ENCODE measurements at places on chromosomes 1 and 21.

- DNase-seq: peak; percentile 91
These were observed 12.8 kb upstream of the ZSCAN20 start for GRCh38 chr1:33459691-33460090.

DNA sequence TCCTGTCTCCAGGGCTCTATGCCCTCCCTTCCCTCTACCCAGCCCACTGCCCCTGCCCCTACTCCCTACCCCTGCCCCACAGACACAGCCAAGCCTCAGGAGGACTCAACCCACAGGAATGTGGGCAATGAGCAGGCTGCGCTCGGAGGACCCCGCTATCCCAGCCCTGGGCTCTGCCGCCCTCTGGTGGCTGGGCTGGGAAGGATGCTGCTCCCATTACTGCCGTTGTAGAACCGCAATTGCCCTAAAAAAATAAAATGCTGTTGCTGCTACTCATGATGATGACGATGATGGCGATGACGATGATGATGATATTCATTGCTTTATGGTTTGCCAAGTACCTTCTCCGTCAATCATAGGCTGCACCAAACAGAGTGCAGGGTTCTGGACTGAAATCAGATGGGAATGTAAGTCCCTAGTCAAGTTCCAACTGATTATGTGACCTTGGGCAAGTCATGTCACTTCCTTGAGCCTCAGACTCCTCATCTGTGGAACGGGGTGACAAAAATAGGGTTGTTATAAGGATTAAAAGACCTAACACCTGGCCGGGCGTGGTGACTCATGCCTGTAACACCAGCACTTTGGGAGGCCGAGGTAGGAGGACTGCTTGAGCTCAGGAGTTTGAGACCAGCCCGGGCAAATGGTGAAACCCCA, 24.6 kb downstream of the ARHGEF19 start:
- DNase-seq: peak; percentile 55

DNA sequence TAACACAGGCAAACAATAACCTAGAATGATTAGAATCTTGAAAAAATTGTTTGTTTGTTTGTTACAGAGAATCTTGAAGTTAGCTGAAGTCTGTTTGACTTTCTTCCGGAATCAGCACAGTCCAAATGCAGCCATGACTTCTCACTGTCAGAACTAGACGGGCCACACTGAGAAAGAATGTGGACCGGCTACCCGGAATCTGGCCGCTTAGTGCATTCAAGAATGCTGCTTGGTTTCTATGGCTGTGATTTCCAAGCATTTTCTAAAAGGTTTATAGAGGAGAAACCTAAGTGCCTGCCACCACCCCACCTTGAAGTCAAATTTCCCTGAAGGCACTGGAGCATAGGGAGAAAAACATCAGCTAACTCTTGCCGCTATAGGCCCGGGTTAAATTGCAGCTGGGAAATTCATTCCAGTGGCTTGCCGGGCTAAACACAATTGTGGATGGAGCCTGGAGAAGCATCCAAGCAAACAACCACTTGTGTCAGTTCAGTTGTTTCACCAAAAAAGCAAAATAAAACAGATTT, 231.1 kb downstream of the DISC1 start:
- no peak for DNase-seq

GRCh38 chr1:184947497-184948256, 26.6 kb downstream of the NIBAN1 start:
- no peak for DNase-seq

- peak; percentile 81 for DNase-seq
These were observed 17.4 kb downstream of the TIAM1 start for GRCh38 chr21:31326522-31327242.

GRCh38 chr21:37710546-37711285, 205.5 kb downstream of the KCNJ6 start:
- no peak for DNase-seq

GRCh38 chr1:44505210-44505993, 100.3 kb downstream of the RNF220 start:
- no peak for DNase-seq

- DNase-seq: no peak
These were observed 671.4 kb upstream of the ADGRL2 start for GRCh38 chr1:81129366-81129765.

GRCh38 chr1:31302709-31303441, 6.0 kb downstream of the ZCCHC17 start:
- peak; percentile 25 for DNase-seq

DNA sequence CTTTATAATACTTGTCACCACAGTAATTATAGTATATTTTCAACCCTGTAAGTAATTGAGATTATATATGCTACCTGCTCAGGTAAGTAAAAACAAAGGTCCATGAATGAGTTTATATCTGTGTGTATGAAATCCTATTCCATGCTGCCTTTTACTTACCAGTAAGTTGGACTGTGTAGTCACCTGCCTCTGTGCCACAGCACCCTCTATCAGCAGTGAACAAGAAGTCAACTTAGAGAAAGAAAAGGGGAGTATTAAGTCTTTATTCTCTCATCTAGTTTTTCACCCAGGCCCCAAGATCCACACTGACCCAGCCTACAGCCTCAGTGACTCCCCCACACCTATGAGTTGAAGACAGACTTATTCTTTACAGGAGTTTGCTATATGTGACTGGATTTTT, 36.9 kb upstream of the IFI16 start:
- DNase-seq: peak; percentile 6

GRCh38 chr1:115539736-115540135, 102.0 kb upstream of the VANGL1 start:
- no peak for DNase-seq

DNA sequence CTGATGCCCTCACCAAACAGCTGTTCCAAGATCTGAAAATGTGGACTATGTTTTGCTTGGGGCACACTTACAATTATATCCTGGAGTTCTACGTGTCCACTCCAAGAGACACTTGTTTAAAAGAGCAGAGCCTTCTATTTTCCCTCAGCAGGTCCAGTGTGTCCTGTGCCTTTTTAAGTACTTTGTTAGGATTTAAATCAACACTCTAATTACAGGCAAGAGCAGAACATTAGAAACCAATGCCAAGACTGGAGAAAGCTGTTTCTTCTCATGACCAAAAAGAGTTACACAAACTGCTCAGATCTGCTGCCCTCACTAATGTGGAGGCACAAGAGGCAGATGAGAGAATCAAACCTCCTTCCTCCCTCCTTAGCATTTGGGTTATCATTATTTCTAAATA, 452.9 kb downstream of the LMO4 start:
- no peak for DNase-seq

- peak; percentile 28 for DNase-seq
These were observed 8.0 kb upstream of the C1orf159 start for GRCh38 chr1:1123581-1124507.

GRCh38 chr1:226945858-226946245, 5.8 kb downstream of the COQ8A start:
- DNase-seq: no peak

GRCh38 chr1:33364565-33364918, 43.6 kb upstream of the A3GALT2 start:
- DNase-seq: no peak

GRCh38 chr1:156080863-156081179, 1.4 kb downstream of the MEX3A start:
- DNase-seq: no peak

DNA sequence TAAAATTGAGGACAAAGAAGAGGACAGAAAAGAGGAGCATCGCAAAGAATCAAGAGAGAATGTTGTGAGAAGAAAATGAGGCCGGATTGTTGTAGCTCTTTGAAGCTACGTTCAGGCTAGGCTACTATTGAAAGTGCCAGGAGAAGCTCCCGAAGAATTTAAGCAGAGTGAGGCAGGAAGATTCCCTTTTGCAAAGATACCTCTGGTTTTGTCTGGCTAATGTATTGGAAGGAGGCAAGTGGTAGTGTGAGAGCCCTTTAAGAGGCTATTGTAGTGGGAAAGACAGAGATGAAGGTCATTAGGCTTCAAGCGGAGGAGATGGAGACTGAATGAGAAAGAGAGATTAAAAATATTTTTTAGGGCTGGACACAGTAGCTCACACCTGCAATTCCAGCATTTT, 476.9 kb upstream of the ADGRL2 start:
- no peak for DNase-seq

- no peak for DNase-seq
These were observed 193.1 kb upstream of the DAB1 start for GRCh38 chr1:57616921-57617320.

- DNase-seq: no peak
These were observed 10.1 kb upstream of the AVPR1B start for GRCh38 chr1:206127336-206127735.

GRCh38 chr1:22660716-22661241, 7.7 kb downstream of the C1QB start:
- DNase-seq: no peak

DNA sequence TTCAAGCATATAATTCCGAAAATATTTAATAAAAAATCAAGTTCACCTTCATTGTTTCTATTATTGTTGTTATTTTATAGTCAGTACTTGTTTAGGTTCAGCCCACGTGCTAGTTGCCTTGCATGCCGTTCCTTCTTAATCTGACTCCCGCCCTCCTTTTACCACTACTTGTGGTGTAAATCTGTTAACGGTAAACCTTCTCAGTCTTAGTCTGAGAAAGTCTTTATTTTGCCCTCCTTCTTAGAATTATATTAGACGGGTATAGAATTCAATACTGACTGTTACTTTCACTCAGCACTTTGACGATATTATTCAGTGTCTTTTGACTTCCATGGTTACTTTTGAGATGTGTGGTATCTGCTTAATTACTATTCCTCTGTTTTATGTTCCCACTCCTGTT, 104.8 kb downstream of the RGL1 start:
- DNase-seq: no peak

DNA sequence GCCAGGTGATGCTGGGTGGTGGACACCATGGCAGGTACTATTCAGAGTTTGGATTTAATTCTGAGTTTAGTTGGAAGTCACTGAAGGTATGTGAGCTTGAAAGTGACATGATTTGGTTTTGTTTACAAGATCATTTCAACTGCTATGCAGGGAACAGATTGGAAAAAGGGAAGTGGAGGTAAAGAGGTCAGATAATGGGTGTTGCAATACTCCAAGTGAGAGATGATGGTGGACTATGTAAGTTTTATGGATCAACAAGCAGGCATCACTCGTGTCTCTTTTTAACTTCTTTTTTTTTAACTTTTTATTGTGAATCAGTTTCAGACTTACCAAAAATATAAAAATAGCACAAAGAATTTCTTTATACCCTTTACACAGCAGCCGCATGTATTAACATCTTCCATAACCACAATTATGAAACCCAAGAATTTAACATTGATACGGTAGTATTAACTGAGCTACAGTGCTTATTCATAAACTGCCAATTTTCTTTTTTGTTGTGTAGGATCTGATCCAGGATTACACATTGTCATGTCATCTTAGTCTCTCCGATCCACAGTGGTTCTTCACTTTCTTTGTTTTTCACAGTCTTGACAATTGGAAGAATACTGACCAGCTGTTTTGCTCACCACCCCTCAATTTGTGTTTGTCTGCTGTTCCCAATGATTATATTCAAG, 24.9 kb upstream of the NHLH2 start:
- peak; percentile 62 for DNase-seq

GRCh38 chr1:17661546-17662157, 93.5 kb upstream of the ACTL8 start:
- peak; percentile 47 for DNase-seq

DNA sequence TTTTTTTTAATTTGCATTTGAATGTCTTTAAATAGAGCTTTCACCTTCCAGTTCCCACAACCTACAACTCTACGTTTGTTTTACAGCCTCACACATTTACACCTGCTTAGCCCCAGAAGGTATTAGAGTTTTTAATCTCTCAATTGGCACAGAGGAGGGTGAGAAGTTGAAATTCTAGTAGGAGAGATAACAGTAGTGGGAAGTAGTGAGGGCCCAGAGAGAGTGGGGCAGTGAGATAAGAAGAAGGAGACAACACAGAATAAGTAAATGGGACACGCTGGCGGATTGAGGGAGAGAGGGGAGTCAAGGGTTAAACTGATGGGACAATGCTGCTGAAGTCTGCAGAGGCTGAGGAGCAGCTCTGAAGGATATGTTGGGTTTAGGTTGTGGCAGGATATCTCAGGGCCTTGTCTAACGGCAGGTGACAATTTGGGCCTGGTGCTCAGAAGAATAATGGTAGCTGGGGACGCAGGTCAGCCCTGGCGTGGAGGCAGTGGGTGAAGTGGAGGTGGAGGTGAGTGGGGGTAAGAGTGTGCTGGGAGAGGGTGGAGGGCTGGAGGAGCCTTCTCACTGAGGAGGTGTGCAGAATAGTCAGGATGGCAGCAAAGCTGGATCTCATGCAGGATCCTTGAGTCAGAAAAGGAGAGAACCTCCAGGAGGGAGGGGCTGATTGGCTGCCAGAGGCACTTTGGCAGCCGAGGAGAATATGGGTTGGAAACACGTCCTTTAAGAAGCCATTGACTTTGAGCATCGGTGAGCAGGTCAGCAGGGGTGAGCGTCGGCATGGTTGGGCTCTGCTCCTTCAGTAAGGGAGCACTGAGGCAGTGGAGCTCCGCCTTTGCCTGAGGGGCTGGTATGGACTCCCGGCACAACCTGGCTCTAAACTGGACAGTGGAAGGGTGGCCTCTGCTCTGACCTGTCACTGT, 72.9 kb downstream of the SYT6 start:
- no peak for DNase-seq

GRCh38 chr1:225691377-225691776, 38.5 kb upstream of the ENAH start:
- no peak for DNase-seq

DNA sequence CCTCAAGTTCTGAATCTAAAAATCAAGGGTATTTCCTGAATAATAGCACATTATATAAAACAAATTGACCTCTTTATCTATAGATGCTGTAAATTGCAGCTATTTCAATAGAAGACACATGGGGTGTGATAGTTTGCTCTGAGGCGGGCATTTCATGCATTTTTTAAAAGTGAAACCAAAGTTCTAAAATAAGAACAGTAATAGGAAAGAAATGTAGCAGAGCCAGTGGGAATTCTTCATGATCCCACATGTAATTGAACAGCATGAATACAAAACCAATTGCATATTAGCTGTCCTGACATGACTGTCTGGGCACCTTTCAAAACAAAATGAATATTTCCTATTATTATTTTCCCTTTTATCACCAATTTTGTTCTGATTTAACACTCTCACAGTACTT, 85.0 kb downstream of the RGS21 start:
- DNase-seq: no peak

- no peak for DNase-seq
These were observed 24.6 kb downstream of the NUF2 start for GRCh38 chr1:163346326-163346870.

- DNase-seq: no peak
These were observed 23.2 kb downstream of the OR13G1 start for GRCh38 chr1:247656221-247656875.

DNA sequence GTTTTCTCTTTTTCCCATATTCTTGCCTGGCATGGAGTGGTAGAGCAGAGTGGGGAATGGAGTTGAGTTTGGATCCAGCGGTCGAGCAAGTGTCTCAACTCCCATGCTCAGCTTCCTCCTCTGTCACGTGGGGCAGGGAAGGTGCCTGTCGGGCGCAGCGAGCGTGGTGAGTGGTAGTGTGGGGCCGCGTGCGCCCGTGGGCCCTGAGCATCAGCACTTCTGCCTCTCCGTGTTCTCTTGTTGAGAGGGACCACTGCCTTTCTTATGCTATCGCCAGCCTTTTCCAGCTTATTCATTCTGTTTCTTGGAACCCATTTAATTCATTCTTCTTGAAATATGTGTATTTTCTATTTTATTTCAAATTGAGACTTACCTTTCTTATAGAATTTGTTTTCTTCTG, 65.1 kb downstream of the ADARB1 start:
- DNase-seq: no peak

- DNase-seq: no peak
These were observed 4.0 kb downstream of the BSND start for GRCh38 chr1:55002686-55003085.

GRCh38 chr1:206816390-206817287, 44.3 kb upstream of the IL10 start:
- DNase-seq: peak; percentile 40

Data from inflammatory macrophage treated with lipopolysaccharide for 4 hours (primary cell).